Small intestine (tissue), 16 donors: ENCODE measurements at places on chromosomes 12 and 14.

DNA sequence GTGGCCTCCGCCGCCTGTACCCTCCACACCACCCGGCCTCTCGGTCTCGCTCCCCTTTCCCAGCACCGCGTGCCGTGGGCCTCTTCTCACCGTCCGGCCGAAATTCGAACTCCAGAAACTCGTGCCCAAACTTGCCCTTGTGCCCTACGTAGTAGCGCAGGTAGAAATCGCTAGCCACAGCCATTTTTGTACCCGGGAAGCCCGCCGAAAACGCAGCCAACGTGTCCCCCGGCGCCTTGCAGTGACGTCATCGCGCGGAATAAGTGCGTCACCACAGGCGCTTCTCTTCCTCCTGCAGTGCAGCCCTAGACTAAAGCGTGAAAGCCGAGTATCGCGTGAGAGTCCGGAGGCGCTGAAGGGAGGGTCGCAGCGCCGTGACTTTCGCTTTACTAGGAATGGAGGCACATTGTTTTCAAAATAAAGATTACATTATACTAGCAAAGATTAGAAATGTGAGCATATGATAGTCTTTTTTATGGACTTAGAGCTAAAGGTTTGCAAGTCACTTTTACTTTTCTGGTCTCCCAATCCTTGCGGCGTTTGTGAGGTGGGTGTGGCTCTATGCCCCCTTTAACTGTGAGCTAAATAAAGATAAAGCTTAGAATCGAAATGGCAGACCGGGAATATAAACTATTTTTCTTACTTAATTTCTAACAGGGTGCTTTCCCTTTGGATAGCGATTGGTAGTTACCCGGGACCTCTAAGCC is at the start of gene MAGOHB:
TSS of gene MAGOHB (minus strand) at position 261 of the 707 bp plus-strand sequence. CDS start at position 184, 77 bp downstream.
- peak; percentile 96 for DNase-seq

DNA sequence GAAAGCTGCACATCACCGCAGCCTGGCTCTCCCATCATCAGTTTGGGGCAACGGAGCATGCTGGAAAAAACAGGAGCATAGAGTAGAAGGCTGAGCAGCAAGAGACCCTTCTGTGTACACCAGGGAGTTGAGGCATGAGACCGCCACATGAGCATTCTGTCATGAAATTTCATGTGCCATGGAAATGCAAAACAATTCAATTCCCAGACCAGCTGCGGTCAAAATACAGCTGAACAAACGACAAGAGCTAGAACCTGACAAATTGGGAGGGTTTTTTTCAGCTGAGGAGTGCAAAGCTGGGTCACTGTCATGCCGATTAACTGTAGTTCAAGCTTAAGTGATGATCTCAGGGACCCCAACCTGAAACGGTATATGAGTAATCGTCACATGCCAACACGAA is 37.1 kb downstream of the TMEM30B start:
- no peak for DNase-seq

GRCh38 chr12:113180333-113180732 is 4.9 kb downstream of the DDX54 start:
- no peak for DNase-seq

DNA sequence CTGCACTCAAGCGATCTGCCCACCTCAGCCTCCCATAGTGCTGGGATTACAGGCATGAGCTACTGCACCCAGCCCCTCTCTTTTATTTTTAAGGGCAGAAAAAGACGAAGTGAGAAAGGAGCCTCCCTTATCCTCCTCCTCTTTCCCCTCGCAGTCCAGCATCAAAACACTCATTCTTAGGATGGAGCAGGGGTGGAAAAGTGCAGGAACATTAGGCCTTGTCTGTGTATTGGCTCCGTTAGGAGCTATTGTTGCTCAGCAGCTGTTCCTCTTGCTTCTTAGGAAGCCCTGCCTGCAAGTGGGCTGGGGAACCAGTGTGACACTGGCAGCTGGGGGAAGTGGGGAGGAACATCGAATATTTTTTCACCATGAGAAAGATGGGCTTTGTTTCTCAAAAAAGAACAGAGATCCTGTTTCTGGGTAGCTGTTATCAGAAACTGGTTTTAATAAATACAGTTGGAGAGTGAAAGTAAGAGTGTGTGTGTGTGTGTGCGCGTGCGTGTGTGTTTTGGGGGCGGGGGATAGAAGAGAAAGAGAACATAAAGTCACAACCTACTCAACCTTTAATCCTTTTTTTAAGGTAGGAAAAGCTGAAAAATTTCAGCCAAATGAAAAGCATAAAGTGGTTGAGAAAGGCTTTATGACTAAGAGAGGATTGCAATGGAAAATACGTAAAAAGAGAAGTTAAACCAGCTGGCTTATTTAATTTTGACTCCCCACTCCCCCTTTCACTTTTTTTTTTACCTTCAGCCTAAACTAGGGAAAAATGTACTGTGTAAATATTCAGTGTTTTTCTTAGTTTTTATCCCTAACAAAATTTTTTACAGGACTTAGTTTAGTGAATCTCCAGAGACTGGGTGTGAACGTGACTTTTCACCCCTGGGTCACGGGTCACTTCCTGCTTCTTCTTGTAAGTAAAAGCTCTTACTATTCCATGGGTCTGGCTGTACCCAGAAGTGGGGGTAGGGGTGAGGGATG is 197.2 kb upstream of the PLEKHG7 start:
- peak; percentile 77 for DNase-seq

- no peak for DNase-seq
Observed at GRCh38 chr14:31785574-31785973, 224.4 kb downstream of the NUBPL start.

DNA sequence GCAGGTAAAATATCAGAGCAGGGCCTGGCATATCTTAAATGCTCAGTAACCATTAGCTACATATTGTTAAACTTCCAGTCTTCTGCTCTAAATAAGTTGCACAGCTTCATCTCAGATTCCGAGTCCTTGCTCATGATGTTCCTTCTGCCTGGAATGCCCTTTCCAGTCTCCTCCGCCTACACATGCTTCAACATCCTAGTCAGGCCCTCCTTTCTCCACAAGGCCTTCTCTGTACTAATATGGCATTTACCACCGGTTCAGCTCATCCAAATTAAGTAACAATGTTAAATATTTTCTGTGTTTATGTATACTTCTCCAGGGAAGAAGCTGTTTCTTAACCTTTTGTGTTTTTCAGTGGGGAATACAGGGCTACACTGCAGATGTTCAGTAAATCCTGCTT is 8.5 kb downstream of the DHH start:
- DNase-seq = no peak
